ENCODE measurements at places on chromosomes 11 and 22.

- no peak for DNase-seq
Measured at GRCh38 chr22:21694795-21695429, 29.1 kb downstream of the PPIL2 start.

DNA sequence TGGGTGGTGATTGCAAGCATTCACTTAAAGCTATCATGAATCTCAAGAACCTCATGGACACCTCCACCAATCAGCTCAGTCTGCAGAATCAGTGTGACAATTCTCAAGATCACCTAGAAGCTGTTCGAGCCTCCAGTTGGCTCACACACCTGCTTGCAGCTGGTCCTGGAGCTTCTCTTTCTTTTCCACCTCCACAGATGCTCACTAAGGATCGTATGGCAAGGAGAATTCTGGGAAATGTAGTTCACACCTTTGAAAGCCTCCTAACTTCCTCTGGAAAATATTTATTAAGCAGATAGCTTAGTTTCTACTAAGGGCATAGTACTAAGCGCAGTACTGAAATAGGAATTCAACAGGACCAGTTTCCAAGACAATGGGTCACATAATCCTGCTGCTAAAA lies 26.2 kb downstream of the FSHB start:
- DNase-seq, result no peak

GRCh38 chr11:120056301-120057027 lies 81.4 kb downstream of the TRIM29 start:
- DNase-seq, result no peak

DNA sequence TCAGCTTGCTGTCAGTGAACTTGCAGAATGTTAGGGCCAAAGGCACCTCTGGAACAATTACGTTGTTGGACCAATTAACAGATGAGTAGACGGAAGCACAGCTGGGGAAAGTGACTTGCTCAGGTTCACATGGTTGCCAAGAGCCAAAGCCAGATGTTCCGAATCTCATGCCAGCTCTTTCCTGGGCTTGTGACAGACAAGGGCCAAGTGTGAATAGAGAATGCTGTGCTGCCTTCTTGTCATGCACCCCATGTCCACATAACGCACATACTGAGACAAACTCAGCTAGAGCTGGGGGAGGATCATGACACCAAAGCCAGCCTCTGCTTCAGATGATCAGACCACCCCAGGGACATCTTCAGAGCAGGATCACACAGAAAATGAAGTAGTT lies 616.3 kb downstream of the INSC start:
- DNase-seq, result no peak

DNA sequence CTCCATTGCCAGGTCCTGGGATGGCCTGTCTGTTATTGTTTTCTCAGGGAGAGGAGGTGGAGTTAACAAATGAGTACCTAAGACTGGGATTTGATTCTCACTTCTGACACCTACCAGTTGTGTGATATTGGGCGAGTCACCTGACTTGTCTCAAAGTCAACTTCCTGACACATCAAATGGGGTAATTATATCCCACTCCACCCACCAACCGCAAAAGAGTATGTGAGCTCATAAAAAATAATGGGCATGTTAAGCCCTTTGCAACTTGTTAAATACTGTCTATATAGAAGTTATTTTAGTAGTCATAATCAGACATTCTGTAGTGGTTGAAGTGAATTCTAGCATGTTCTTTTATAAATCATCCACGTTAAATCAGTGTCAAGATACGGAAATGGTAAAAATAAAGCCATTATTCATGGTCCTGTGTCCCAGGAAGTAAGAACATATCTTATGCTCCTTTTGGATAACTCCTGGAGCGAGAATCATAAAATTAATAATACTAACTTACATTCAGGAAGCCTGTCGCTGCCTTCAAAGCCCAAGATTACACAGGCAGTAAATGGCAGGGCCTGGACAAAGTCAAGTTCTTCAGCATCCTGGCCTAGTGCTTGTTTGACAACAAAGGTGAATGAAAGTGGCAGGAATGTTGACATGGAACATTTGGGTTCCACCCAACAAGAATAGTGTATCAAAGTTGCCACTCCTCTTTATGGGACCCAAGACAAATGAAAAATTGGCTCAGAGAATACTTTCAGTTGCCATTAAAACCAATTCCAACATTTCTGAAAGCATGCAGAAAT lies 54.3 kb downstream of the SYTL2 start:
- DNase-seq, result no peak

DNA sequence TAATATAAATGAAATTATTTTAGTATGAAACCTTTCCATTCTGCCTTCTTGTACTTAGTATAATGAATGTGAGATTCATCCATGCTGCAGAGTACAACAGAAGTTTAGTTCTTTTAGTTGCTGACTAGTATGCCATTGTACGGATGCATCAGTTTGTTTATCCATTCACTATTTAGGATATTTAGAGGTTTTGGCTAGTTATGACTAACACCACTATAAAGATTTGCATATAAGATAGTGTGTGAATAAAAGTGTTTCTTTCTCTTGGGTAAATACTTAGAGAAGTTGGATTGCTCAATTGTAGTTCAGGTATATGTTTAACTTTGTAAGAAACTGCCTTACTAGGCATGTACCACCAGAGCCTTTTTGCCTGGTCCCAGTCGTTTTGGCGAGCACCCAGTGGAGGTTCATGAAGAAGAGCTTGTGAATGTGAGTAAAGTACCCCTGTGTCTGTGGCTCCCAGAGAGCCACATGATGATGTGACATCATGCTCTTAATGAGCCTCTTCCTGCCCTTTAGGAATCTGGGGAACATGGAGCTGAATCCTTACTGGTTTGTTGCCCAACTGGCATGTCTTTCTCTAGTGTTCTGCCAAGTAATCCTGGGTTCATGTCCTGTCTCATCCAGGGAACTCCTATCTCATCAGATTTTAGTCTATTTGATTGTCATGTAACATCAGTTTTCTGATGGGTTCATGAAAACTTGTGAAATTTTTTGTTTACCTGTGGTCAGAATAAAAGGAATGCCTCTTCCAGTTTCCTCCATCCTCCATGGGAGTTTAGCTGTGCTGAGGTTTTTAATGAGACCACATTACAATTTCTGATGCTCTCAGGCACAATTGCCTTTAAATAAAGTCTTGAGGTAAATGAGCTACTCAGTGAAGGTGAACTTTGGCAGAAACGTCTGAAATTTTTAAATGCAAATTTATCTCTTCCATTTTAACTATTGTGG lies 234.8 kb downstream of the CASP12 start:
- DNase-seq, result no peak

- no peak for DNase-seq
Measured at GRCh38 chr11:66624450-66624849, 8.0 kb downstream of the RBM14 start.

GRCh38 chr11:85724748-85725465 lies 38.9 kb upstream of the CCDC89 start:
- DNase-seq, result no peak

DNA sequence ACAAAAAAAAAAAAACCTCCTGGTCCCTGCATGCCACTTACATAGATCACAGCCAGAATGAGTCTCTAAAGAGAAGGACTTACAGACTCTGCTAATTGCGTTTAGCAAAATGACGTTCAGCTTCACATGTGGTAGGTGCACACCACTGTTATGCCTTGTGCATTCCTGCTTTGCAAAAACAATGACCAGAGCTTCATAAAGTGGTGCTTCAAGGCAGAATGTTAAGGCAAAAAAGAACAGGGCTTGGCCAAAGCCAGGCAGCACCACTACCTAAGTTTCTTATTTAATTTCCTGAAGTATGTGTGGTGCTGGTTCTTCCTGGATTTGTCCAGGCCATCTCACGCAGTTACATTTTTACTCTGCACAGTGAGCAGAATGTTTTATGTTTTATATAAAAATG lies 85.2 kb downstream of the GALNT18 start:
- DNase-seq, result no peak

- no peak for DNase-seq
Measured at GRCh38 chr11:68142028-68142412, 20.8 kb upstream of the CHKA start.

DNA sequence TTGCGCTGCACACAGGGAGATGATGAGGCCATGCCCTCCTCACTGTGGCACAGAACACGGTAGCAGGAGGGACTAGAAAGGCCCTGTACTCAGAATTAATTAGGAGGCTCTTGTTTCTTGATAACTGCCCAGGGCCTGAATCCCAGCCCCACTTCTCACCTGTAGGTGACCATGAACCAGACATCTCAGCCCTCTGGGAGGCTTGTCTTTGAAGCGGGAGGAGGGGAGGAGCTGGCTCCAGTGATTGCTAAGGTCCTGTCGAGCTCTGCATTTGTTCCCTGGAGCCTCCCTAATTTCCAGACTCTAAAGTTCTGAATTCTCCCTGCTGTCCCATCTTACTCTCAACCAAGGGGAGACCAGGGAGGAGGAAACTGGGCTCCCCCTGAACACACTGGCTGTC lies 19.8 kb upstream of the OAF start:
- DNase-seq, result no peak

DNA sequence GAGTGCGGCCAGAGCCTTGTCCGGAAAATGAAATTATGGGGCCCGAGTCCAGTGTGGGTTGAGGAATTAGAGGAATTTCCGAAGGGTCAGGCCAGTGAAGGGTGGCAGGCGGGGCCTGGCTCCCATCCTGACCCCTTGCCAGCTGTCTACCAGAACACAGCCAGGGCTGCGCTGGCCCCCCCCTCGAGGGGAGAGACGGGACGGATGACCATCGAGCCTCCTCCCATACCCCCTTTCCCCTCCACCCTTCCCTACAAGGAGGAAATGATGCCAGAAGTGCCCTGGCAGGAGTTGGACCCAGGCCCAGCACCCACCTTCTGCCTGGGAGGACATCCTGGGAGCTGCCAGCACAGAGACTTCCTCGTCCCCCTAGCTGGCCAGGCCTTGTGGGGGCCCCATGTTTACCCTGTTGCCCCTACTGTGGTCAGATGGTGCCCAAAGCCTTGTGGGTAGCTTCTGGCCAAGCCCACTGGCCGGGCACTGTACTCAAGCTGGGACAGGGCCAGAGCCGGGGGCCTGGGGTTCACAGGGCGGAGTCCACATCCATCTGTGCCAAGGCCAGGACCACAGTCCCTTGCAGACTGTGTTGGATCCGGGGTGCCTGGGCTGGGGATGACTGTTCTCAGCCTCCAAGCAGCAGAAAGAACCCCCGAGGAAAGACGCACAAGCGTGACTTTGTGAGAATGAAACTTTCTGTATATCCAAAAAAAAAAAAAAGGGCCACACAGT lies 20.8 kb downstream of the ARVCF start:
- DNase-seq, result no peak

GRCh38 chr11:69819541-69820070 lies 390 bp upstream of the FGF3 start:
- DNase-seq, result no peak

- DNase-seq, result no peak
Measured at GRCh38 chr22:17707526-17707925, 66.7 kb downstream of the BID start.

GRCh38 chr11:45456686-45457085 lies 170.5 kb upstream of the SYT13 start:
- no peak for DNase-seq

DNA sequence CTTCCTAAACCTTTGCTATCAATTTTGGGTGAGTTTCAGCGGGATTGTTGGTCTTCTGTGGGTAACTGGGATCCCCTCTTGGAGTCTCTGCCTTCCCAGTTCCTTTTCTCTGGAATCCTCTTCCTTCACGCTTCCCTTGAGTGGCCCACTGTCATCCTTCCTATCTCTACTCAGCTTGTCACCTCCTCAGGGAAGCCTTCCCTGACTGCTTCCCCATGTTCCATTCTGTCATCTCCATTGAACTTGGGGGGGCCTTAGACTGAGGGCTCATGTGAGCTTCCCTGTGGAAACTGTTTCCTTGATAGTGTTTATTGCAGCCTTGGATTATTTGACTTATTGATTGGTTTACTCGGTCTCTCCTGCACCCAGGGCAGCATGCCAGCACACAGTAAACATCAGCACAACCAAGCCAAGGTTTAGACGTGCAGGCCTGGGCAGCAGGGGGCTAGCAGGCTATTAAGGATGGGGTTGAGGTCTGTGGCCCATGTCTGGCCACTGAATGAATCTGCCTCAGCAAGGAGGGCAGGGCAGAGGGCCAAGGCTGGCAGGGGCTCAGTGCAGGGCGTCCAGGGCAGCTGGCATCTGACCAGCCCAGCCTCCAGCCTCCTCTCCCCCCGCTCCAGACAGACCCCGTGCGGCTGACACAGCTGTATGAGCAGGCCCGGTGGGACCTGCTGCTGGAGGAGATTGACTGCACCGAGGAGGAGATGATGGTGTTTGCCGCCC lies 7.2 kb downstream of the TRPT1 start:
- no peak for DNase-seq

DNA sequence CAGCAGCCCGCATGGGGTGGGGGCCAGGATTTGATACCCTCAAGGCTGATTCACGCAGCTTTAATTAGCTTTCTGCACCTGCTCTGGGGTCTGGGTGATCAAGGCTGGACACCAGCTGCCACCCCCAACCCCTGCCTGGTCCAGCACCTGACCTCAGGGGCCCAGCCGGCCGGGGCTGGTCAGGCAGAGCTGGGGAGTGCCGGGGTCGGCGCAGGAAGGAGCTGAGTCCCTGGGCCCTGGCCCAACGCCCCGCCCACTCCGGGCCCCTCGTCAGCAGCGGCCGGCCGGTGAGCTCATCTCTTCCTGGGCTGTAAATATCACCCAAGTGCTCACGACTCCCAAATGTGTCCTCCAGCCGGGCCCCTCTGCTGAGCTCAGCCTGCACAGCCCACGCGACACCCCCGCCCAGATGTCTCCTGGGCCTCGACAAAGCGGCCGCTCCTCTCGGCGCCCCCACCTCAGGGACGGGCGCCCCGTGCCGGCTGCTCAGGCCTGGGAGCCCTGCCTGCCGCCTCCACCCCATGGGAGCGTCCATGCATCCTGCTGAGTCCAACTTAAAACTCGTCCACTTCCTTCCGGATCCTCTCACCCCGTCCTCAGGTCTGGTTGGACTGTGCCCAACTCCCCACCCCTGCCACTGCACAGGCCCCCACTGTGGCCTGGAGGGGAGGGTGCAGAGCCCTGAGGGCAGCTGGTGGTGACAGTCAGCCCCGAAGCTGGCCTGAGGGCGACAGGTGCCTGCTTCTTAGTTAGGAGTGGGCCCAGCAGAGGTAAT lies 29.0 kb downstream of the RTN4R start:
- peak; percentile 35 for DNase-seq

DNA sequence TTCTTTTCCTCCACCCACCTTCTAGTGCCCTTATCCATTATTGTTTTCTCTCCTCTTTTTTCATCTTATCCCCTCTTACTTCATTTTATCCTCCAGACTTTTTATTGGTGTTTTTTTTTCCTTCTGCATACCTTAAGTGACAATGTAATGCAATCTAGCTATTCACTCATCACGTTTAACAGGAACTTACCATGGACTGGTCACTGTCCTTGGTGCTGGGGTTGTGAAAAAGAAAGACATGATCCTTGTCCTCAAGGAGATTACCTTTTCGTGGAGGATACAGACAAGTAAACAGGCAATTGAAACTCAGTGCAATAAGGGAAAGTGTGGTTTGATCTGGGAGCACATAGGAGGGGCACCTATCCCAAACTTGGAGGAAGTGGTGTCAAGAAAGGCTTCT lies 20.7 kb downstream of the SYT9 start:
- no peak for DNase-seq
